ENCODE measurements at places on chromosomes 12 and 14.

DNA sequence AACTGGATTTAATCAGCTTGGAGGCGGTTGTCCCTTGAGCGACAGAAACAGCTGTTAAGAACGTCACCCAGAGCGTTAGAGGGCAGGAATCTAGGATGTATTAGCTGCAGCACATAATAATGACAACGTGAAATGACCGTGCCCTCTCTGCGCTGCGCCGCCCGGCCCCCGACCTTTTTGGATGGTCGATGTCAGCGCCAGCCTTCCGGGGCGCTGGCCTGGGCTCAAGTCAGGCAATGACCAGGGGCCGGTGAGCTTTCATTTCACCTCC, 427 bp upstream of the TMEM120B start:
- no peak for DNase-seq

- no peak for DNase-seq
These were observed 16.9 kb downstream of the TAOK3 start for GRCh38 chr12:118355843-118356242.

GRCh38 chr12:42343721-42344120, 17.8 kb downstream of the PPHLN1 start:
- DNase-seq, result no peak

DNA sequence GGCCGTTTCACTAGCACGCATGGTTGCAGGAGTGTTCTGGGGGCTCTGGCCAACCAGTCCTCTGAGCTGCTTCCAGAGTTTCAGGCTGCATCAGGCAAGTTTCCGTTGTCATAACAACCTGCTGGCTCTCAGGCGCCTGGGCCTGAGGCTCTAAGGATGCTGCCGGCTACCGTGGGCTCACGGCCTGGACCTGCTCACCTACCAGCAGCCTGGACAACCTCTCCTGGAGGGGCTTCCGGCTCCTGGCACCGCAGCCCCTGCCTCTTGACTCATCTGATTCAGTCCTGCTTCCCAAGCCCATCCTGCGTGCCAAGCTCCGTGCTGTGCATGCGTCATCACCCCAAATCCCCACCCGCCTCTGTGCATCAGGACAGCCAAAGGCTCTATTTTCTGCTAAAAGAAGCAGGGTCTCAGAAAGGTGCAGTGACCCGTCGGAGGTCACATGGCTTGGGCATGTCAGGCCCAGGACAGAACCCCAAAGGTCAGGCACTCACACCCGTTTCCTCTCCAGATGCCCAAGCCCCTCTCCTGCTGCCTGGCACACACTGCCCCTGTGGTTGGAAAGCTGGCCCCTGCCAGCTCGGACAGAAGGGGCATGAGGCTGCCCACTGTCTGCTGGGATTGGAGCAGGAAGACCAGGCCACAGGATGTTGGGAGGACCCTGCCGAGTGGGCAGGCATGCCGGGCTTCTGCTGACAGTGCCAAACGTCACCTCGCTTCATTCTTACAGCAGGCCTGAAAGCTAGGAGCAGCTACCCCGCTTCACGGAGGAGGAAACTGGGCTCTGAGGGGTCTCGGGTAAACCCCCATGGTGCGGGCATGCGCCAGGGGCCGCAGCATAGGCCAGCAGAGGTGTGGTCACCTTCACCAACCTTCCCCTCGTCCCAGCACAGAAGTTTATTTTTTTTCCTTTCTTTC, 5.7 kb downstream of the BEGAIN start:
- DNase-seq, result no peak

GRCh38 chr12:101876322-101876860, 989 bp upstream of the DRAM1 start:
- DNase-seq, result no peak

DNA sequence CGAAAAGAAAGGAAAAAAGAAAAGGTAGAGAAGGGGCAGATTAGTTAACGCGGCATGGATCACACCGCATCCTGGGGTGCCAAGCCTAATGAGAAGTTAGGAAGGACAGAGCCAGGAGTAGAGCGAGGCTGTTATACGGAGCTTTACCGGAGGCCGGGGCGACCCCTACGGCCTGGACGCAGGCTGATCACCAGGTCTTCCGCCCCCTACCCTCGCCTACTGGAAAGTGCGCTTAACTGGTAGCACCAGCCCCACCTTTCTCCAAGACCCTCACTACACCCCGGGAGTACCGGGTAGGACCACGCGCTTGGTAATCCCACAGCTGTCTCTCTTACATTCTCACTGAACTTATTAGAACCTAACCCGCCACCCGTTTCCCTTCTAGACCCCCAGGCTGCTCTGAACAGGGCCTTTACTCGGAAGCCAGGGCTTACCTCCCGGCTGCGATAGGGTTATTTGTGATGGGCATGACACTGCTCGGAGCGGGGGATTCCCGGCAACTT, 33.8 kb downstream of the WBP11 start:
- DNase-seq, result peak; percentile 33

GRCh38 chr12:67271976-67272375, 2.8 kb downstream of the CAND1 start:
- DNase-seq, result no peak

- peak; percentile 75 for DNase-seq
These were observed 11.7 kb downstream of the PELI2 start for GRCh38 chr14:56129933-56130332.

- DNase-seq, result no peak
These were observed 170.4 kb upstream of the HIF1A start for GRCh38 chr14:61524936-61525292.

DNA sequence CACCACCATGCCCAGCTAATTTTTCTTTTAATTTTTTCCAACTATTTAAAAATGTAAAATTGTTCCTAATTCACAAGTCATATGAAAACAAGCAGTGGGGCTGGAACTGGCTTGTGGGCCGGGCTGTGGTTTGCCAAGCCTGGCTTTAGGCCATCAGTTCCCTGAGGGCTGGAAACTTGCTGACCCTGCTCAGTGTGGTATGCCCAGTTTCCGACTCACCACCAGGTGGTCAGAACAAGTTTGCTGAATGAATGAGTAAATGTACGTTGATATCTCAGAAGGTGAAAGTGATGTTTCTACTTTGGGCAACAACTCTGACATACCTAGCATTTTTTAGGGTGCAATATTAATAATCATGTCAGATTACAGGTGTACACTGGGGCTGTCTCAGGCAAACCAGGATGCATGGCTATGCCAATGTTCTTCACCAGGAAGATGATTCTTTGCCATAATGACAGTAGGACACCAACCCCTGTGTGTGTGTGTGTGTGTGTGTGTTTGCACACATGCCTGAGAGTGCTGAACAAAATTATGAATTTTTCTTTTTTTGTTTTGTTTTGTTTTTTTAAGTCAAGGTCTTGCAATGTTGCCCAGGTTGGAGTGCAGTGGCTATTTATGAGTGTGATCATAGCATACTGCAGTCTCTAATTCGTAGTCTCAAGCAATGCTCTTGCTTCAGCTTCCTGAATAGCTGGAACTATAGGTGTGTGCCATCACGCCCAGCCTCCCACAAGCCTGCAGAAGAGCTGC, 106.1 kb downstream of the PTPN11 start:
- DNase-seq, result no peak

- DNase-seq, result no peak
These were observed 26.3 kb downstream of the ALKBH1 start for GRCh38 chr14:77681196-77682157.

GRCh38 chr12:89314060-89314761, 38.1 kb downstream of the DUSP6 start:
- no peak for DNase-seq

DNA sequence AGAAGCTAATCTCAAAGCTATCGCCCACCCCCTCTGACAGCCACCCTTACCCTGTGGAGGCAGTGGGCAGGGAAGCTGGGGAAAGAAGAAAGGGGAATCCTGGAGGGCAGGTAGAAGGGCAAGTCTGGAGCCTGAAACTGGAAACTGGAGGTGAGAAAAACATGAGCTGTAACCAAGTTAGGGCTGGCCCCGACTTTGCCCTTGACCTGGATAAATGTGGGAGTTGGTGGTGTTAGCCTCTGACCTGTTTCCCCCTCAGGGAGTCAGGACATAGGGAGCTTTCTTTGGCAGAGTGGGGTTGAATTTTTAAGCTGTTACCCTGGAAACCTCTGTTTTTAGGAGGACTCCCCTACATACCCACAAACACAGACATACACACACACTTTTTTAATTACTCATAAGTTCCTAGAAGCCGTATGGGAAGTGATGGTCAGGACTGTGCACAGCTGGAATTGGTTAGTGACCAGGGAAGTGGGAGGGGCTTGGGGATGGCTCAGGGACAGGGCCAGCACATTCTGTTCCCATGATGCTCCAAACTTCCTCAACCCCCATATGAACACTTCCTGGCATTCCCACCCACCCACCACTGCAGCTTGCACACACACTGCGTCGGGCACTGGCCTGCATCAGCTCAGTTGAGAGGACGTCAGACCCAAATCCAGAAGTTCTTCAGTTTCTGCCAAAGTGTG, 5.0 kb upstream of the MMP19 start:
- peak; percentile 71 for DNase-seq

Measured in bone marrow (tissue), 2 donors.